ENCODE measurements at places on chromosomes 3 and 15.

GRCh38 chr3:25335356-25335755, 92.7 kb upstream of the RARB start:
- no peak for DNase-seq

DNA sequence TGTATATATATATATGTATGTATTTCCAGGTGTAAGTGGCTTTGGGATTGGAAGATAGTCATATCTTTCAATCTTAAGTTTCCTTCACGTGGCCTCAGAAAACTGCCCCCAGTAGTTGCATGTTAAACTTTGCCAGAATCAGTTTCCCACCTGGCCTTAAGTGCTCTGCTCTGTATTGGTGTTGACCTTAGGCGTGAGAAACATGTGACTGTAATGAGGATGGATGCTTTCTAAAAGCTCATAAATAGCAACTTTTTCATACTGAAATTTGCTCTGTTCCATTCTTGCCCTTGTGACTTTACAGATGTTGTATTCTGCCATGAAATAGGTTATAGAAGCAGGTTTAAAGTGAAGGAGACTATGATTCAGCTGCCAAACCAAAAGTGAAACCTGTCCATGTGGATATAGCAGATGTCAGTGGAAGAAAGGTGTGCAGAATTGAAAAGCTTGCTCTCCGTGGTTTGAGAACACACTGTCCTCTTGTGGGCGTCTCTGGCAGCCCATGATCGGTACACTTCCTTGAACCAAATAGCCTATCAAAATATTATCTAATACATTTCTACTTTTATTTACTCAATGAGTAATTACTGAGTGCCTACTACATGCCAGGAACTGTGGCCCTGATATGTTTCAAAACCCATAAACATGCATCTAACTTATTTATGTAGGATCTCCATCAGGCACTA, 15.8 kb downstream of the SCG5 start:
- DNase-seq = no peak

DNA sequence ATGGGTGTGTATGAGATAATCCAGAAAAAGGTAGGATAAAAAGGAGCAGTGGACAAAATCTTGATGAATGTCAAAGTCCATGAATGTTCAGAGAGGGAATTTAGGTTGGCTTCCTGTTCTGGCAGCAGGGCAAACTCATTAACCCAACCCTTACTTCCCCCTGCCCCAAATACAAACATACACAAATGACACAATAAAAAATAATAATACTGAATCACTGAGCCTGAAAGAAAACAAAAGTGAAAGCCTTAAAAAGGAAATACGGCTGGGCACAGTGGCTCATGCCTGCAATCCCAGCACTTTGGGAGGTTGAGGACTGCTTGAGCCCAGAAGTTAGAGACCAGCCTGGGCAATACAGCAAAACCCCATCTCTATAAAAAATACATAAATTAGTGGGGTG, 62.9 kb downstream of the GPR176 start:
- DNase-seq = no peak

GRCh38 chr3:180646187-180646790, 33.0 kb downstream of the CCDC39 start:
- DNase-seq = no peak

- no peak for DNase-seq
Observed at GRCh38 chr15:90580946-90581345, 51.2 kb downstream of the CRTC3 start.

Data from CD4-positive, alpha-beta T cell treated with Interleukin-15 for 1 hour (primary cell).